Gastrocnemius medialis (tissue), 4 donors: ENCODE measurements at places on chromosomes 1 and 21.

- DNase-seq, result no peak
These were observed 75.5 kb downstream of the JAK1 start for GRCh38 chr1:64890699-64891447.

DNA sequence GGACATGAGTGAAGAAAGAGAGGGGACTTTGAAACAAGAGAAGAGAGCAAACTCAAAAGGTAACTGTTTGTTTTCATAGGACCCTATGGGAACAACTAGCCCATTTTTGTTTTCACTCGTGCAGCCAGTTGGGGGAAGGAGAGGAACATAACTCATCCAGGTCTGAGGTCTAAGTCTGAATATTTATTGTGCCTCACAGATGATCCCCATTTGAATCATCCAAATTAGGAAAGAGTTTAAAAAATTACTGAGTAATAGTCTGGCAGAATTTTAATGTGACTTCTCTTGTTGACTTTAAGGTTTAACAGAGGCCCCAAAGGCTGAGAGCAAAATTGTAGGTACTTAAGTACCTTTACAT, 10.4 kb upstream of the TSPAN2 start:
- DNase-seq, result no peak

DNA sequence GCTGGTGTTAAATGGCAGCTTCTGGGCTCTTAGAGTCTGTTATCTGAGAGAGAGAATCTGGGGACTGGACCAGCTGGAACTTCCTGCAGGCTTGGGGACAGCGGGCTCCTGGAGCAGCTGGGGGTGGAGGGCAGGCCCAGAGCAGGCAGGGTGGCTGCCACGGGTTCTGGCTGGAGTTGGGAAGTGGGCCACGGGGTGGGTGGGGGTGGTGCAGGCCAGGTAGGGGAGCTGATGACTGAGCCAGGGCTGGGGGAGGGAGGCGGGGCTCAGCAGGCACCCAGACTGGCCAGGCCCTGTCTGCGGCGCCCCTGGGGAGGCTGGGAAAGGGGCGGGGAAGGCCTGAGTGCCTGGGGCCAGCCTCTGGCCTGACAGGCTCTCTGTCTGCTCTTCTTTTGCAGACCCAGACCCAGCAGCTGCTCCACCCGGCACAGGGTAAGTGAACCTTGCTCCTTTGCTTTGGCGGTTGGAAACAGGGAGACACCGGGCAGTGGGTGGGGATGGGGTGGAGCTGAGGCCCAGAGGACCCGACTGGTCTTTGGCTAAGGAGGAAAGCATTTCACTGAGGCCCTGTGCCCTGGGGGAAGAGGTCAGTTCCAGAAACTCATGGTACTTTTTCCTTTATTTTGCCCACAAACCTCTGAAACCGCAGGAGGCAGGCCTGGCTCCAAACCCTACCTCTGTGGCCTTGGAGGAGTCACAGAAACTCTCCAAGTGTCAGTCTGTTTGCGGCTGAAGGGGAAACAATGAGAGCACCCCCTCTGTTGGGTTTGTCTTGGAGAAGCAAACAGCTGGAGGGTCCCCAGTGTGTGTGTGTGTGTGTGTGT, 48.8 kb downstream of the ARHGEF10L start:
- DNase-seq, result no peak

GRCh38 chr1:18907021-18907916, 4.9 kb upstream of the ALDH4A1 start:
- DNase-seq, result no peak

DNA sequence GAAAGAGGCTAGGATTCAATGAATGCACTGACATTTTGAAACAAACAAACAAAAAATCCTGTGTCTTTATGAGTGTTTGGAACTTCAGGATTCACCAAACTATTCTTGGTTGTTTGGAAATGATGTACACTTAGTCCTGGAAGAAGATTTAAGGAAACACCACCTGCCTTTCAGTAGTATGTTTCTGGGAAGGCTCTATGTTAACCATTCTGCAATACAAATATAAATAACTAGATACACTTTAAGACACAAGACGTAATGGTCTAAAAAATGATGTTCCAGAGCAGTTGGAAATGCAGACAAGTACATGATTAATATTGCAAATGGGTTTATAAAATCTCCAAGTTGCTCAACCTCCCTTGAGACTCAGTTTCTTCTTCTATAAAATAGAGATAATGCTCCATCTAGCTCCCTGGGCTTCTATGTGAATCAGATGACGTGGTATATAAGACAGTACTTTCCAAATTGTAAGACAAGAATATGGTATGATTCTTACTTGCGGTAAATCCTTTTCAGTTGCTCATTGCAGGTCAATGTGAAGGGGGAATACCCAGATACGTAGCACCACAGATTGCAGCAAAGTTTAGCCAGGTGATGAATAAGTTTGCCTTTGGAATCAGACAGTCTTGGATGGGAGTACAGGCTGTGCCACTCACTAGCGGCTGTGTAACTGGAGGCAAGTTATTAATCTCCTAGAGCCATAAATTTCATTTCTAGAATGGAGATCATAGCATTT, 224.8 kb upstream of the SGIP1 start:
- DNase-seq, result no peak

GRCh38 chr1:177798614-177799013, 171.2 kb downstream of the SEC16B start:
- no peak for DNase-seq

GRCh38 chr1:213245260-213245910, 194.3 kb downstream of the RPS6KC1 start:
- no peak for DNase-seq

- no peak for DNase-seq
These were observed 446.9 kb downstream of the NEGR1 start for GRCh38 chr1:71835442-71835813.

DNA sequence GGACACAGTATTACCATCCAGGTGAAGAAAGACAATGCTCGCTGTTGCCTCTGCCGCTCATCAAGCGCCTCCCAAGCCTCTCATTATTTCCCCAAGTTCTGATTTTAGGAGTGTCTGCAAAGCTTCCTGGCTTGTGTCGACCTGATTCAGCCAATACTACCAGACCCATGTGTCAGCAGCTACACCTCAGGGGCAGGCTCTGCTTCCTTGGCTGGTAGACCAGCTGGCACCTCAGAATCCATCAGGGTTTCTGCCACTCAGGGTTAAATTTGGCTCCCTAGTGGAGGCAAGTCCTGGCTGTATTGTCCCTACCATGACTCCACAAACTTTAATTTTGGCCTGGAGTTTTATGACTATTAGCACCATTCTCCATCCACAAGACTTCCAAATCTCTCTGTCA, 35.4 kb downstream of the SUSD4 start:
- no peak for DNase-seq

- no peak for DNase-seq
These were observed 4.4 kb downstream of the TTC34 start for GRCh38 chr1:2796890-2797740.

- DNase-seq, result peak; percentile 21
These were observed 784 bp upstream of the KCND3 start for GRCh38 chr1:111990026-111990877.
